ENCODE measurements at places on chromosomes 7 and 10.

DNA sequence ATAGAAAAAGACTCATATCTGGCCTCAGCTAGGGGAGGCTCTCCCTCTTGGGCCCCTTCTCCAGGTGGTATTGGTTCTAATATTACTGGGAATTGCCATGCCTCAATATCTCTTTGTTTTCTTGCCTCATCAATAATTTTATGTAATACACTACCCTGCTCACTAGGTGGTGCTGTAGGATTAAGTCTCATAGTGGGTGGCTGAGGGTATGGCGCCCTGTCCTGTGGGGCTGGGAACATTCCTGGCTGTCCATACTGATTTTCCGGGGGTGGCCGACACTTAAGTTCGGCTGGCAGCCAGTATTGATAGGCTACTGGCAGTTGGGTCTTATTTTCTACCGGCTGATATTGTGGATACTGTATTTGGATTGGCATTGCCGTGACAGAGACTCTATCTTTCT lies 9.0 kb upstream of the TAS2R3 start:
- peak; percentile 55 for ATAC-seq

GRCh38 chr7:41247143-41247865 lies 455.6 kb downstream of the INHBA start:
- ATAC-seq, result peak; percentile 62

DNA sequence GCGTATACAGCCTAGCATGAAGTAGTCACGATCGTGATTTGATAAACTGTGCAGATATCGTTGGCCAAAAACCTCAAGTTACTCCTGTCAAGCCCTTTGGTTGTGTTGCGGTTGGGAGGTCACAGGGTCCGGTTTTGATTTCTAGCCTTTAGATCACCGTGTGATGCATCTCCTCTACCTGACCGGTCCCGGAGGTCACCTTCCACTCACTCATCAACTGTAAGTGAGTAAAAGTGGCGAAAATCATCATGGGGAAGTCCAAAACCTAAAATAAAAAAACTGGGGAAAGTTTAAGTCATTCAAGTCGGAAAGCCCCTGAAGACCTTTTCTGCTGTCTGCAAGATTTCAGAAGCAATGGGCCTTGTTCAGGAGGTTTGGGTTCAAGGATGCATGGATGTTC lies 62.8 kb downstream of the ADARB2 start:
- no peak for ATAC-seq

- peak; percentile 84 for ATAC-seq
Observed at GRCh38 chr10:3886641-3887251, 101.7 kb upstream of the KLF6 start.

DNA sequence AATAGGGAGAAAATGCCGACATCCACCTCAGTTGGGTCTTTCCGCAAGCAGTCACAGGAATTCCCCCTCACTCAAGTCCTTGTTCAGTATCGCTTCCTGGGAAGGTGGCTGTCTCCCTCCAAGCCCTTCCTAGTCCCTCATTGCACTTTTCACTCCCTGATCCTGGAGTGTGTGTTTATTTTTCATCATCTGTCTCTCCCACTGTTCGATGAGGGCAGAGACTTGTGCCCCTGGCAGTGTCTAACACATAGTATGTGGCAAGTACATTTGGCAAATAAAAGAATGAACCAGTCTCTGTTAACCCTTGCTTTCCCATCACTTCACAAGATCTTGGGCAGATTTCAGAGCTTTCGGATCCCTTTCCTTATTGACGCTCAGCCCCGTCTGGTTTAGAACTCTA lies 24.0 kb upstream of the CACUL1 start:
- ATAC-seq, result no peak
